Neural crest cell (in vitro differentiated cells): ENCODE measurements at places on chromosomes 3 and 15. TPM values are rescaled to one million over a fixed set of nuclear protein-coding genes. Genes with fewer than 3 reads are reported as not detected.
A peak's percentile ranks its signal among the peaks of the same experiment; 100 is the strongest.

DNA sequence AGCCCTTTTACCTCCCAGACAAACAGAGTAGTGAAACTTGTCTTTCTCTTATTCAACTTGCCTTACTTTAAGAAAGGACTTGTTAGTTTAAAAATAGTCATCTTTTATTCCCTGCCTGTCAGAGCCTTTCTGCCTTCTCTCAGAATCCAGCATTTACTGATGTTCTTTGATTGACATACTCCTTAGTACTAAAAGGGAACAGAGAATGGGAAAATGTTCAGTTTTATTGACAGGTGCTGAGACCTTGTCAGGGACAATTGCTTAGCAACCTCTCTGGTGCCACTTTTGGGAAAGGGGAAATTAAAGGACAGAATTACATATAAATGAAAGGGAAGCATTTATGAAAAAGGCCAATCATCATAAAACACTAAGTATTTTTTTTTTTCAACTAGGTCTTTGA, 378.3 kb downstream of the PDCD6IP start:
- H3K27ac ChIP-seq, result no peak overlapping the region
- H3K27me3 ChIP-seq, result no peaks in the 10 kb centered on the region
- peaks cover 5% of the 10 kb centered on the region for H3K4me1 ChIP-seq
- H3K36me3 ChIP-seq, result no peaks in the 10 kb centered on the region
- no peak overlapping the region for H3K4me3 ChIP-seq
- no peak for DNase-seq

The IQCF5 gene
- not detected in 2 replicates for total RNA-seq

DNA sequence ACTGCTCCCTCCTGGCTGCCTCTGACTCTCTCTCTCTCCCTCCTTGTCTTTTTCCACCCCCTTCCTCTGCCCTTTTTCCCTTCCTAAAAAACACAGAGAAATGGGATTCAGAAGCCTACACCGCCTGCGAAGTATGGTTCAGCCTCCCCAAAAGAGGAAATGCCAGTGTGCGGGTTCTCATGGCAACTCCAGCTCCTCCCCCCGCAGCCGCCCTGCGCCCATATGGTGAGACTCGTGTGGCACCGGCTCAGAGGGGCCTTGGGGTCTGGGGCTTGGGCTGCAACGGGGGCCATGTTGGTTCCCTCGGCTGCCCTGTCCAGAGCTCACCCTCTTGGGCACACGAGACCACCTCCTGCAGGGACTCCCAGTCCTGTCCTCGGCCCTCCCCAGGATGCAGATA, 23.6 kb upstream of the LINGO1 start:
- H3K4me1 ChIP-seq, result no peaks in the 10 kb centered on the region
- H3K27me3 ChIP-seq, result peaks cover 8% of the 10 kb centered on the region
- H3K27ac ChIP-seq, result no peak overlapping the region
- H3K36me3 ChIP-seq, result no peaks in the 10 kb centered on the region
- DNase-seq, result no peak

DNA sequence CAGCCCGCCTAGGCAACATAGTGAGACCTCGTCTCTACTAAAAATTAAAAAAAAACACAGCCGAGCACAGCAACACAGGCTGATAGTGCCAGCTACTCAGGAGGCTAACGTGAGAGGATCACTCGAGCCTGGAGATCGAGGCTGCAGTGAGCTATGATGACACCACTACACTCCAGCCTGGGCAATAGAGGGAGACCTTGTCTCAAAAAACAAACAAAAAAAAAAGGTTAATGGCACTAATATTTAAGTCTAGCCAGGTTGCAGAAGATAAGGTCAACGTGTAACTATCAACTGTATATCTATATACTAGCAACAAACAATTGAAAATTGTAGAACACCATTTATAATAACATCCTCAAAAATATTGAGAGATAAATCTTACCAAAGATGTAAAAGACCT, 75.1 kb downstream of the MYO9A start:
- no peaks in the 10 kb centered on the region for H3K4me1 ChIP-seq
- no peak overlapping the region for H3K27ac ChIP-seq
- H3K4me3 ChIP-seq, result no peak overlapping the region
- DNase-seq, result no peak

DNA sequence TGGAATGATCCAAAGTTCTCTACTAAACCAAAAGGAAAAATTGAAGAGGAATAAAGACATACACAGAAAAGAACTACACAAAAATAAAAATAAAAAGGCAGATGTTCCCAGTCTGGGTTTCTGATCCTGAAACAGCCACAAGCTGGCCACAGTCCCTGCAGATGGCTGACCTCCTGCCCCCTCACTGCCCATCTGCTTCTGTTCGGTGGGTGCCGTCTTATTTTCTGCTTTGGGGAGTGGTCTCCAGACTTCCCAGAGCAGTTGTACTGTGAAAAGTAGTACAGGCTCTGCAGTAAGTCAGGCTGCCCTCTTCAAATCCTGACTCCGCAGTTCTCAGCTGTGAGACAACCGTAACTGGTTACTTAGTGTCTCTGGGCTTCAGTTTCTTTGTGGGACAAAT, 94.5 kb downstream of the ARNT2 start:
- H3K36me3 ChIP-seq, result peaks cover 32% of the 10 kb centered on the region
- peaks cover 61% of the 10 kb centered on the region for H3K4me1 ChIP-seq
- no peak overlapping the region for H3K4me3 ChIP-seq
- no peak overlapping the region for H3K27ac ChIP-seq
- no peaks in the 10 kb centered on the region for H3K27me3 ChIP-seq
- no peak for DNase-seq

The ISLR gene
- total RNA-seq, result 1.5 and 2.6 TPM in 2 replicates

- H3K4me3 ChIP-seq, result peak overlapping the region; percentile 90
- peaks cover 22% of the 10 kb centered on the region for H3K4me1 ChIP-seq
- H3K27me3 ChIP-seq, result no peaks in the 10 kb centered on the region
- DNase-seq, result peak; percentile 29
- H3K27ac ChIP-seq, result peak overlapping the region; percentile 85
Measured at GRCh38 chr15:74889390-74889882, 406 bp upstream of the MPI start.

- no peak overlapping the region for H3K4me3 ChIP-seq
- no peaks in the 10 kb centered on the region for H3K36me3 ChIP-seq
- no peak overlapping the region for H3K27ac ChIP-seq
- no peaks in the 10 kb centered on the region for H3K4me1 ChIP-seq
Measured at GRCh38 chr3:46078712-46079400, 51.6 kb upstream of the XCR1 start.
